Tibial artery (tissue), 4 donors: ENCODE measurements at places on chromosomes 2 and 18.

DNA sequence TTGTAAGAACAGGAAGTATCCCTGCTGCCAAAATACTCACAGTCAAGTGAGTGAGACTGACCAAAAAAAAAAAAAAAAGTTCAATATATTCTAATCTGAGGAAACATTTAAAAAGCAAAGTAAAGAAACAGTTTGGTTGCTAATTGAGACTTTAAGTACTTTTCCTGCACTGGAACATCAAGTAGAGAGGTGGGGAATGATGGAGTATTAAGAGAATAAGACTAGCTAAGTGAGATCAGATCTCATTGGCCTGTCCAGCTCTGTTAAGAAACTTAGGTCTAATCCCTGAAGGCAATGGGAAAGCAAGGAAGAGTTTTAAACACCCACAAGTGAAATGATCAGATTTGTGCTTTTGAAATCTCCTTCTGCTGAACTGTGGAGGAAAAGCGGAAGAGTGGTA is 27.8 kb upstream of the MAP4K3 start:
- DNase-seq, result no peak
- H3K27me3 ChIP-seq, result no peaks in the 10 kb centered on the region
- no peak overlapping the region for H3K27ac ChIP-seq
- no peaks in the 10 kb centered on the region for H3K36me3 ChIP-seq
- no peaks in the 10 kb centered on the region for H3K4me1 ChIP-seq
- no peak overlapping the region for H3K4me3 ChIP-seq

DNA sequence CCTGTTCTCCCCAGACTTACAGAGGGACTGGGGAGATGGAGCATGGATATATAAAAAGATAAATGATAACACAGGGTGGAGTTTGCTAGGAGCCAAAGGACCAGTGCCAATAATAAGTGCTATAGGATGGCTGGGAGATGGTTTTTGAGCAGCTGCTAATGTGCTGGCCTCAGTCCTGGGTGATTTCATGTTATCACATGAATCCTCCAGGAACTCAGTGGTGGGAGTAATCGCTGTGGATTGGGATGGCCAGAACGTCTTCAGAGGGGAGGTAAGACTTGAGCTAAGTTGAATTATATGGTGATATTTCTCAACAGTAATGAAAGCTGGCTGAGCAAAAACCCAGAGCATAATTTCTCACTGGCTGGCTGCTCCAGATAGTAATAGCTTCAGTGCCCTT is 441.4 kb downstream of the SLC4A3 start:
- no peaks in the 10 kb centered on the region for H3K36me3 ChIP-seq
- H3K4me3 ChIP-seq, result no peak overlapping the region
- H3K4me1 ChIP-seq, result no peaks in the 10 kb centered on the region
- no peak overlapping the region for H3K27ac ChIP-seq
- H3K27me3 ChIP-seq, result no peaks in the 10 kb centered on the region

DNA sequence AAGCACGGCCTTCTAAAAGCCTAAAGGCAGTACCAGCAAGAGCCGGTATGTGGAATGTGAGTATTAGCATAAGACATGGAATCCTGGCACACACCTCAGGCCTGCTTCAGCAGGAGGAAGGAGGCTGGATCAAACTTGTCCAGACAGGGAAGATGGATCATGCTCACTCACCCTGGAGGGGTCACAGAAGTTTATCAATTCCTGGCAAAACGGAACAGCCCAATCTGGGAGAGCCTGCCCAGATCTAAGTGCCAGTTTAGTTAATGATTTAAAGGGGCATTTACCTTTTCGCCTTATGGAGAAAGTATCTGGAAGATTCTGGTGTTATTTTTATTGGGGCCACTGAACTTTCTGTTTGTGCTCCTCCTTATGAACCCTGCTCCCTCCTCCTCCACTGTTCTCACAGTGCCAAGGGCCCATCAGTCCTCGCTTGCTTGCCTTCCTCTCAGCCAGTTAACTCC is 58.3 kb upstream of the NFE2L2 start:
- peaks cover 7% of the 10 kb centered on the region for H3K36me3 ChIP-seq
- H3K27me3 ChIP-seq, result no peaks in the 10 kb centered on the region
- H3K27ac ChIP-seq, result no peak overlapping the region
- H3K4me3 ChIP-seq, result no peak overlapping the region
- H3K4me1 ChIP-seq, result no peaks in the 10 kb centered on the region

DNA sequence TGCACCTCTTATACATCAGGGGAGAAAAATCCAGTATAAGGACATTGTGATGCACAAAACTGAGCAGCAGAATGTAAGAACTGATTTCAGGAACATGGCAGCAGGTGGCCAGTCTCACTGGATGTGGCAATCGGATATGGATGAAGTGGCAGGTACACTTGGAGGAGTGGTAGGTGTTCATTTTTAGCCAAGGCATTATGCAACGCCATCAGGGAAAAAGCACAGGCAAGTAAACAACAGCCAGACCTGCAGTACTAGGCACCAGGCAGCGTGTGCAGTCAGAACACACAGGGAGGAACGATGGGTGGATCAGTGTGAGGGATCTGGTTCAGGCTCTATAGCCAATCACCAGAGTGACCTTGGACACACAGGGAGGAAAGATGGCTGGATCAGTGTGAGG is 77.4 kb upstream of the GCFC2 start:
- H3K27ac ChIP-seq, result no peak overlapping the region
- DNase-seq, result no peak
- no peaks in the 10 kb centered on the region for H3K36me3 ChIP-seq
- H3K4me1 ChIP-seq, result no peaks in the 10 kb centered on the region
